ENCODE measurements at places on chromosomes 2 and 18.

DNA sequence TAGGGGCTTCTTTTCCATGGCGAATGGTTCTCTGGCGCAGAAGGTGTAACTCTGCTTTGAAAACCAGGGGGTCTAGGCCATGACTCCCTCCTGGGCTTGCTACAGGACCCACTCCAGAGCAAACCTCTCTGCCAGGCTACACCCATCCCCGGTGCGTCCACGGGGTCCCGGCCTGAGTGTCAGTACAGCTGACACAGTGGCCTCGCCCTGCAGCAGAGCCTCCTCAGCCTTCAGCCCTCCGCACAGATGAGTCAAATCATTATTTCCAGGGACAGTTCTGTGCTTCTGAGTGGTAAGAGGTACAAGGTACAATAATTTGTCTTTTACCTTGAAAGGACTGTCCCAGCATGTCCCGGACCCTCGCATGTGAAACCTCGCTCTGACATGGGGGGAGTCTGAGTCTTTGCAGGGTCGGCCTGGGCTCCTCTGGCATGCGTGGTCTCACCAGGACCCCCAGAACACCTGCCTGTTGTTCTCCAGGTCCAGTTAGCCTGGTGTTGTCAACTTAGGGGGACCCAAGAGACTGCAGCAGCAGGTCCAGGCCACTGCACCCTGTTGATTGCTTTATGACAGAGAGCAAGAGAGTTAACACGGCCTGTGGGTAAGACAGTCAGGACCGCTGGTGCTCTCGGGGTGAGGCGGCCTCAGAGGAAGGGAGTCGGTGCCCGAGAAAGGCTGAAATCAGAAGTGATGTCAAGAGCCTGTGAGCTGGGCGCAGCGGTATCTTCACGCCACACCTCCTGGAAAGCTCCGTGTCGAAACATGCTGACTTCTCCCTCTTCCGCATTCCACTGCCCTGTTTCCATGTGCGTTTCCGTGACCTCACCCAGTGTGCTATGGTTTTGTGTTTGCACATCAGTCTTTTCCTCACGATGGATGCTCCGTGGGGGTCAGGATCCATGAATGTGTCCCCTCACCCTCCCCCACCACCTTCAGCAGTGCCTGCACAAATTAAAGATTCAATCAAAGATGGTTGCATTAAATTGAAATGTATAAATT lies 340.1 kb downstream of the EIPR1 start:
- no peak for DNase-seq

- no peak for DNase-seq
These were observed 20.7 kb downstream of the CCDC102B start for GRCh38 chr18:68818584-68818983.

DNA sequence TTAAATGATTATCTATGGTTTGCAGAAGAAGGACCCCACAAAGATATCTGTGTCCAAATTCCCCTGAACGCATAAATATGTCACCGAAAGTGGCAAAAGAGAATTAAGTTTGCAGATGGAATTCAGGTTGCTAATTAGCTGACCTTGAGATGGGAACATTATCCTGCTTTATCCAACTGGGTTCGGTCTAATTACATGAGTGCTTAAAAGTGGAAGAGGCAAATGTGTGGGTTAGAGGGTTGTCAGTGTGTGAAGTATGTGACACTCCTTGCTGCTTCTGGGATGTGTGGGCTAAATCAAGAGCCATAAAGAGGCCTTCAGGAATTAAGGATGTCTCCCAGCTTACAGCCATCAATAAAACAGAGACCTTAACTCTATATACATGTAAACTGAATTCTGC lies 53.5 kb downstream of the CDH19 start:
- DNase-seq = no peak

- no peak for DNase-seq
These were observed 185.9 kb upstream of the SLC39A10 start for GRCh38 chr2:195471163-195471562.

- no peak for DNase-seq
These were observed 42.7 kb downstream of the SFXN5 start for GRCh38 chr2:73028841-73029240.

DNA sequence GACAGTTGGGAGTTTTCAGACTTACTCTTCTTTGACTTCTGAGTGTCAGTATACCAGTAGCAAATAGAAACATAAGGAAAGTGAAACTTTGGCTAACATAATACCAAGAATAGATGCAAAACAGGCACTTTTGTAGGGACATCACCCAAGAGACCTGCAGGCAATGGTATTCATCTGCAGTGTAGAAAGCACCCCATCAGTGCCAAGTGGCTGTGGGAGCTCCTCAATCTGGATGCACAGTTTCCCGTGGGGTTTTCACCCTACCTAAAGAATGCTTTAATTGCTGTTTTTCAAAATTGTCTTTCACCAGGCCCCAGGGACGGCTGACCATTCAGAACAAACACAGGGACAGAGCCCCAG lies 96.6 kb upstream of the GPR45 start:
- no peak for DNase-seq

- peak; percentile 40 for DNase-seq
These were observed 24.8 kb upstream of the STARD7 start for GRCh38 chr2:96233436-96233835.

GRCh38 chr2:46803547-46803878 lies 112.1 kb downstream of the MCFD2 start:
- DNase-seq = no peak

DNA sequence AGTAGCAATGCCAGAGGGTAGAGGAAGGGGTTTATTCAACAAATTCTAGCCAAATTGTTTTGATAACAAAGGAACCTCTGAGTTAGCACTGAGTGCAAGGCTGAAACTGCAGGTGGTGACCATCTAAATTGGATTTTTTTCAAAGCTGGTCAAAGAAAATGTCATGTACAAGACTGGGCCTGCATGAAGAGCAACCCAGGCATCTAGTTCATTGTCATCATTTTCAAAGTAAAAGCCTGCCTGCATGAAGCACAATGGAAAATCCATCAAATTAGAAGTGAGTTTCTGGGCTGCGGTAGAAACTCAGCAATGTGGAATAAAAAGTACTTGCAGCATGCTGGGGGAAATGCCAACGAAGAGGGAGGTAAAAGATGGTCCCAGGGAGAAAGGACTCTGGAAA lies 80.8 kb upstream of the PPP1CB start:
- DNase-seq = no peak

DNA sequence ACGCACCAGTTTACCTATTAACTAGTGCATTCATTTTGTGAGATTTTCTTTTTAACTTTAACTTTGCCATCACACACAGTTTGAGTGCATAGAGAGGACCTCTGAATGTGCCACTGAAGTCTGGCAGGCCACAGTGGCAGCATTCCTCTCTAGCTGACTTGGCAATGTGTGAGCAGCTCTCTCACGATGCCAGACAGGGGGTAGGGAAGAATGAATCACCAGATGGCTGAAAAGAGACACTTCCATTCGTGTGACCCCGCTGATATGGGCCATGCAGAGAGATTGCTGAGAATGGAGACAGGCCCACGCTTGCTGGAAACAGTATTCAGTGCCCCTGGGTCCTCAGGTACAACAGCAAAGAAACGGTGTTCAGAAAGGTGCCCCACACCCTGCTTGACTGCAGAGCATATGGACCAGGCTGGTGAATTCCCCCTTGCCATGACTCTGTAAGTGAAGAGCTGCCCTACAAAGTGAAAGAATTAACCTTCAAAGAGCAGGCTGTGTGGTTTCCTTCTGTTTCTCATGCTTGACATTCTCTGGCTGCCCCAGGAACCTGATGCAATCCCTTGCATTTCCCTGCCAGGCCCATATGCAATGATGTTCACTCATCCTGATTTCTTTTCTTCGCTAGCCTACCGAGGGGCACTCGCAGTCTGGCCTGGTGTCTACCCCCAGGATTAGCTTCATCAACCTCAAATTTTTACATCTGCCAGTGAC lies 236.1 kb downstream of the CDH20 start:
- DNase-seq = no peak

GRCh38 chr18:61025596-61025995 lies 307.6 kb upstream of the CDH20 start:
- no peak for DNase-seq

DNA sequence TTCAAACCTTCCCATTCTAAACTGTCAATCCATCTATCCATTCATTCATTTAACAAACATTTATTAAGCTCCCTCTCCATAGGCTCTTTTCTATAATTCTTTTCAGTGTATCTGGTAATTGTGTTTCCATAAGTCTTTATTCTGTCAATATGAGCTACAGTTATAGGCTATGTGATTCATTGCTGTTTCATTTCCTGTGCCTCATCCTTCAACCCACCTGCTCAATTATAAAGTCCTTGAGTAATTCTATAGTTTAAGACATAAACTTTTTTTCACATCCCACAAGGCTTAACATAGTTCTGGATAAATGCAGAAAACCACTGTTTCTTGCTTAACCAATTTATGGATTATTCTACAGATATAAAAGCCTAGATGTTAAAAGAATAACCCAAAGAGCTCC lies 84.2 kb upstream of the PIK3C3 start:
- DNase-seq = no peak

DNA sequence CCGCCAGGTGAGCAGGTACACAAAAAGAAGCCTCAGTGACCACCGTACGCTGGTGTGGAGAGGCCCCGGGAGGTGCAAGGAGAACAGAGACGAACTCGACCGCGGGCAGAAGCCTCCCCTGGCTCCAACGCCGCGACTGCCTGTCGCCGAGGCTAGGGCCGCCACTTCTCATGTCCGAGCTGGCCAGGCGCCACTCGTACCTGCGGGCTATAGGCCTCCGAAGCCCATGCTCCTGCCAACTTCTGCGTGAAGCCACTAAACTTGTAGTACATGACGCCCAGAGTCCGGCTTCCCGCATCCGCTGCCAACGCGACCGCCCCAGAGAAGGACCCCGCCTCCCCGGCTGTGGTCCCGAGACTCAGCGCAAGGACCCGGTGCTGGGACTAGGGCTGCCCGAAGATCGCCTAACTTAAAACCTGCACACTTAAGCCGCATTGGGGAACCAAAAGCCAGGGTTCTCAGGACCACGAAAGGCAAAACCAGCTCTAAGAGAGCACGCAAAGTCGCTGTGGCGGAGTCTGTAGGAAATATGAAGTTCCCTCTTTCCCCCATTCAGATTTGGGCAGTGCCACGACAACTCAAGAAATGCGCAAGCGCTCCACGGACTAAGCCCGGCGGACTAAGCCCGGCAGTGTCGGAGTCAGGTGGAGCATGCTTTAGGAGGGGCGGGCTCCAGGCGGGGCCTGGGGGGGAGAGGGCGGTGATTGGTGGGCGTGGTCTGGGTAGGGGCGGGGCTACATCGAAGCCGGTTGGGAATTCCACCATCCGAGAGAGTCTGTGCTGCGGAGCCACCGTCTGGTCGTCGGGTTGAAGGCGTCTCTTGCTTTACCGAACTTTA lies at the start of gene COX7A2L:
Gene COX7A2L, minus strand, starts transcription at position 328 of the 838 bp plus-strand sequence. Its CDS starts 56 bp downstream, at position 272.
- DNase-seq = peak; percentile 98

GRCh38 chr2:41870265-41870585 lies 177.6 kb upstream of the PKDCC start:
- DNase-seq = no peak

GRCh38 chr18:3604498-3605408 lies 154.8 kb downstream of the TGIF1 start:
- peak; percentile 95 for DNase-seq

- no peak for DNase-seq
These were observed 920 bp downstream of the GULP1 start for GRCh38 chr2:188292348-188293239.
